ENCODE measurements at places on chromosomes 12 and 14.

GRCh38 chr14:60963761-60964160 lies 17.1 kb downstream of the TRMT5 start:
- no peak for DNase-seq

GRCh38 chr14:85487215-85487614 lies 42.7 kb upstream of the FLRT2 start:
- no peak for DNase-seq

DNA sequence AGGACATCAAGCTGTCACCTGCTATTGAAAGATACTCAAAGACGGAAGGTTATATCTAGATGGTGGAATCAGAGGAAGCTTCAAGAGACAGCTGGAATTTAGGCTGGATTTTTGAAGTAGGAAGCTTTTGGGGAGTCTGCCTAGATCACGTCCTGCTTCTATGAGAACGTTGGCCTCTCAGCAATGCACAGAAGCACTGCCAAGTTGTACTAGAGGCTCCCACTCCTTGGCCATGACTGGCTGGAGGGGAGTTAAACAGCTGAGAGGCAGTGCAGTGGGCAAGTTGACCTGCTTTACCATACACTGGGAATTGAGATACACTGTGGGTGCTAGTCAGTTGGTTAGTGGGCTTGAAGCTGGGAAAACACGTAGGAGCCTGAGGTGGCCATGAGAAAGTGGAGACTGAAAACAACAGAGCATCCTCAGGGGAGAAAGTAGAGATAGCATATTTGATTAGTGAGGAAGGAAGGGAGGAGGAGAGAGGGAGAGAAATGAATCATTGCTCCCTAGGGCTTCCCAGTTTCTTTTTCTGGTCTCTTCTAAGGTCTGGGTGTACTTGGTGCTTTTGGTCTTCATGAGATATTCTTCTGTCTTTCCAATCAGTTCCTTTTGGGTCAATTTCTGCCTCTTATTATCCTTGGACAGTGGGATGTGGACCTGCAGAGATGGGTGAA lies 110.8 kb downstream of the EMP1 start:
- DNase-seq = no peak

DNA sequence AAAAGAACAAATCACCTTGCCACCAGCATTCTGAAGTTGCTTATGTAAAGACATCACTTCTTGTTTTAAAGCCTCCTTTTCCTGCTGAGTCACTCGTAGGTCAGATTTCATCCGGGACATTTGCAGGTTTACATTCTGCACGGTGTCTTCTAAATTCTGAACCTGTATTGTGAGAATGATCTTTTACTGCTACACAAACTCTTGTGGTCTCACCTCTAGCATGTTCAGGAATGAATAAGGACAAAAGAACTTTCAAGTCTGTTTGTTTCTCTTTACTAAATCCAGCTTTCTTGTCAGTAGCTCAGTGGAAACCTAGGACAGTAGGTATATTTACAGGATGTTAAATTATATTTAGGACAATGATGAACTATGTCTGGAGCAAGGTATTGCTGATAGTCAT lies 73.5 kb upstream of the SAV1 start:
- DNase-seq = no peak

DNA sequence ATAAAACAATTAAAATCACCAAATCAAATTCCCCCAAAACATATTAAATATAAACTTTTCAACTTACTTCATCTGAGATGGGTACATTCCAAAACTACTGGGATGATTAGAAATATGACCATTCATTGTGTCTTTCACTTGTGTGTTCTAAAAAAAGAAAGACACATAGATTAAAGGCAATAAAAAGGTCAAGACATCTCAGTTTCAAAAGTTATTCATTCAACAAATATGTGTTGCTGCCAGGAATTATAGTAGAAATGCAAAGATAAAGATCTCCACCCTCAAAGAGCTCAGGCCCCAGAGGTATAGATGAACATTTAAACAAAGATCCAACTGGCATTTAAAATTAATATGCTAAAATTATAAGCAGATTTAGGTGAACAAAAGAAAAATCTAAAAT lies 106.4 kb downstream of the EPS8 start:
- no peak for DNase-seq

GRCh38 chr12:64335886-64336466 lies 54.6 kb downstream of the C12orf56 start:
- no peak for DNase-seq

DNA sequence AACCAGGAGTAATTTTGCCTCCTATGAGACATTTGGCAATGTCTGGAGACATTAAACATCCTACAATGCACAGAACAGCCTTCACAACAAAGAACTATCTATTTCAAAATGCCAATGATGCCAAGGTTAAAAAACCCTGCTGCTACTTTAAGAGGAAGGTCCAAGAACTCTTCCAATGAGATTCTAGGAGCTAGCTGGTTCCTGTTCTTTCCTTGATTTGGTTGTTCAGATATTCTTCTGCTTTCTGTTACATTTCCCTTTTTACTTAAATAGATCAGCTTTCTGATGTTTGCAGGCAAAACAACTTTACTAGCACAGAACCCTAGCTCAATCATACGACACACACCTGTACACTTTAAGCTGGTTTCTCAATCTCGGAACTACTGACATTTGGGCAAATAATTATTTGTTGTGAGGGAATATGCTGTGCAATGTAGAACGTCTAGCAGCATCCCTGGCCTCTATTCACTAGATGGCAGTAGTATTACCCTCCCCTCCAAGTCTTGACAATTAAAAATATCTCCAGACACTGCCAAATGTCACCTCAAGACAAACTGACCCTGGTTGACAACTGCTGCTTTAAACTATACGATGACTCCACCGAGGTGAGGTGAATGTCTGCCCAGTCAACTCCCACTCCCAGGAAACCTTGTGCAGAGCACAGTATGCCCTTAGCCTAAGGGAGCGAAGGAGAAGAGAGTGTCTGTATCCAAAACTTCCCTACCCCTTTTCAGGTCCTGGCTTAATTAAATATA lies 4.4 kb downstream of the BLTP3B start:
- DNase-seq = no peak

- DNase-seq = no peak
These were observed 86.5 kb downstream of the ATP2B1 start for GRCh38 chr12:89622115-89622514.

GRCh38 chr12:67450441-67450840 lies 181.3 kb downstream of the CAND1 start:
- no peak for DNase-seq

- no peak for DNase-seq
These were observed 11.3 kb downstream of the ARL6IP4 start for GRCh38 chr12:122991623-122992275.

GRCh38 chr14:91117960-91118359 lies 4.1 kb downstream of the DGLUCY start:
- no peak for DNase-seq

DNA sequence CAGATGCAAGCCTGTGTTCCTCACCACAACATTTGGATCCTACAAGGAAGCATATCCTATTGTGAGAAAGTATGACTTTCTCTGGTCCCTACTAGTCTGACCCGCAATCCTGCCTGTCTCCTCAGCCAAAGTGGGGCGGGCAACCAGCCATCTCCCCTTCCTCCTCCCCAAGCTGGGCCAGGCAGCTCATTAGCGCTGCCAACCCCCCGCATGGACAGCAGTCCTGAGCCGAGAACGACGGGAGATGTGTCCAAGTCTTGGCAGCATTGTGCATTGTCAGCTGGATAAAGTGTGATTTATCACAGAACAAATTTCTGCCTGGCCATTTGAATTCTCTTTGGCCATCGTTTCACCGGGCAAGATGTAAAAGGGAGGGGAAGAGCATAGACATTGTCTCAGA lies 139.4 kb downstream of the SLC15A4 start:
- DNase-seq = no peak

DNA sequence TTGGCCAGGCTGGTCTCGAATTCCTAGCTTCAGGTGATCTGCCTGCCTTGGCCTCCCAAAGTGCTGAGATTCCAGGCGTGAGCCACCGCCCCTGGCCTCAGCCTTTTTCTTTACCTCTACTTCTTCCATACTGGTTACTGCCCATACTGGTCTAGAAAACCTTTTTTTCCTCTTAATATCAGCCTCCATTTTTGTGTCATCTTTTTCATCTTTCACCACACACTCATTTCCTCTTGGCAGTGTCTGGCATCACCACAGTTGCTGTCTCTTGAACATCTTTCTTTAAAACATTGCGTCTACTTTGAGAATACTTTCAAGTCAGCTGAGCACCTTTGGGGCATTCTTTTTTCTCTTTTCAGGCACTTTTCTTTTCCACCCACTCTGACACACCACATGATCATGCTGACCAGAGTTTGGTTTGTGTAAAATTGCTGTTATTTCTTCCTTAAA lies 32.7 kb downstream of the DDX47 start:
- DNase-seq = no peak

DNA sequence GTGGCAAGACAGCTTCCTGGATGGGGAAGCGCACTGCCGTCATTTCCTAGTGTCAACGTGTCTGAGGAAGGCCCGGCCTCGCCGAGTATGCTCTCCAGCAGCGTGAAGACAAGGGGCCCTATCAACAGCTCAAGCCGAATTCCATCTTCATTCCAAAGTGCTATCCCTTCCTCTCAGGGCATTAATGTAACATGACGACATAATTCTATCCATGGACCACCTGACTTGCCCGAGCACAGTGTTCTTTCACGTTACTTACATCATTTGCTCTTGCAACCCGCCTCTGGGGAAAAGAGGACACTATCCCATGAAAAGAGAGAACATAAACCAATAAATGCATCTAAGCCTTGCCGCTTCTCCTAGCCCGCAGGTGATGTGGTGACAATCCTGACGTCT lies 22.9 kb downstream of the CCDC92 start:
- no peak for DNase-seq

DNA sequence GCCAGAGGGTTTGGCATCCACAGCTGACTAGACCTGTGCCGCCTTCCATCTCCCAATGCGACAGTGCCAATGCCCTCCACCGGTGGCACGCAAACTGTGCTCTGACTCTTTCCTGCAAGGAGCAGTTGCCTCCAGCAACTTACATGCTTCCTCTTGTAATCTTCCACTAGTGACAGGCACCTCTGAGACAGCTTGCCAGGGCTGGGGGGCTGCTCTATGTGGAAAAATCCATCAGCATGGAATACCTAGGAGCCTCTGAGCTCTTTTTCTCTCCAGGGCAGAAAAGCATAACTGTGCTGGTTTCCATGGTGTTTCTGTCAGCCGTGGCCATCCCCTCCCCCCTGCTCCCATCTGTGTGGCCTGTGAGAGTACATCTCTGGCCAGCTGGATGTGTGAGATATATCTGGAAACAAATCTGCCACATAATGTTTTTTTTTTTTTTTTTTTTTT lies 110.6 kb downstream of the MYRFL start:
- DNase-seq = no peak

GRCh38 chr12:56190695-56191155 lies 1.4 kb upstream of the SMARCC2 start:
- DNase-seq = no peak

GRCh38 chr14:89037065-89037464 lies 212.6 kb downstream of the TTC8 start:
- no peak for DNase-seq
